ENCODE measurements at places on chromosomes 1 and 21.

- DNase-seq = no peak
Measured at GRCh38 chr1:230495891-230496385, 69.8 kb upstream of the PGBD5 start.

DNA sequence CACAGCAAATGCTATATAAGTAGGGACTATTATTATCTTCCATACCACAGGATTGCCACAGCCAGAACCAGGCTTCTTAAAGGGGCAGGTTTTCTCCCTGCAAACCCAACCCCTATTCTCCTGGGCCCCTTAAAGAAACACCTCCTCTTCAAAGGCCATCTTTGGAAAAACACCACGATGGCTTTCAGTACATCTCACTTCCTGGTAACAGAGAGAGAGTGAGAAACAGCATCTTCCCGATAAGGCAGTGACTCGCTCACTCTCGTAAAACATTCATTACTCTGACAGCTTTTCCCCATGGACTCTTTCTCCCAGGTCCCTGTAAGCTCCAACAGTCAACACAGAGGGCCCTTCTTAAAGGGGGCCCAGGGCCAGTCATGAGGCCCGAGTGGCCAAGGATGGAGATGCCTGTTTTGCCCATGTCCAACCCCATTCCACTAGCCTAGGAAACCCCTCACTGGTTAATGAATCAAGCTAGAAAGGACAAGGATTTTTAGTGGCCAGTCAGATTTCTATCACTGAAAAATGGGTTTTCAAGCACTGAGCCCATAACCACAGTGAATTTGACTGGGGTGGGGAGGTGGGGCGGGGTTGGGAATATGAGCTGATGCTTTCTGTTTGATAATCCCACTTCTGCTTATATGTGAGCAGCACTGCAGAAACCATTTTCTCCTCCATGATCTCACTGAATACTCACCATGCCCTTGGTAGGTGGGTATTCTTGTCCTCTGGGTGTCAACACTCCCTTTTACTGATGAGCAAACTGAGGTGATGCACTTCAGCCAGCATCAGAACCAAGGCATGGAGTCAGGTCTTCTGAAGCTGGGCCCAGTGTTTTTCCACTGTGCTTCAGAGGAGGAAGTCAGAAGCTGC, 3.6 kb upstream of the NAV1 start:
- DNase-seq = peak; percentile 67

DNA sequence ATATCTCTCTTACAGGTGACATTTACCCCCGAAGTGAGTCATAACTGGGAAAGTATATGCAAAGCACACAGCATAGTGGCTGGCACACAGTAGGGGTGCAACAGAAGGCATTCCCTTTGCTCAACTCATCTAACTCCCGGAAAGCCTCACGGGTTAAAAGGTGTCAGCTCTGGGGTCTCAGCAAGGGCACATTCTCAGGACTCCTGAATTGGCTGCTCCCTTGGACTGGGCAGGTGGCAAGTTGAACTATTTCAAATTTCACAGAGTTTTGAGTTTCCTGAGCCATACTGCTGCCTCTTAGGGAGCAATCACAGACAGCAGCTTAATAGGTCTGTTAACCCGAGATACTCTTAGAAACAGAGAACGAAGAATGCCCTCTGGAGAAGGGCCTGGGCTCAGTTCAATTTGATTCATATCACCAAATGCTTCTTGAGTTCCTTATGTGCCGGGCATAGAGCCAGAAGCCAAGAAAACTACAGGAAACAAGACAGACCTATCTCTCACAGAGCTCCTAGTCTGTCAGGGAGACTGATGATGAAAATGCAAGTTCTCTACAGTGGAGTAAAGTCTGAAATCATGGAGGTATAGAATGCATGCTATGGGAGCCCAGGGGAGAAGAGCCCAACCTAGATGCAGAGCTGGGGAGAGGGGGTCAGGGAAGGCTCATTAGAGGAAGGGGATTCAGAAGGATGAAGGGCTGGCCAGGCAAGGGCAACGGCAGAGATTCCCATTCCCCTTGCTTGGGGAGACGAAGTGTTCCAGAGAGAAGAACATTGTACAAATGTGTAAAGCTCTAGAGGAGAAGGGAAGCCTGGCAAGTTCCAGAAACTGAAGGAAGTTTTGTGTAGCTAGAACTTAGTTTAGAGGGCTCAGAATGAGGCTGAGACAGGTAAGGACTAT, 143.9 kb upstream of the HMGB4 start:
- DNase-seq = no peak

- no peak for DNase-seq
Measured at GRCh38 chr1:205470131-205470530, 14.3 kb upstream of the BLACAT1 start.

DNA sequence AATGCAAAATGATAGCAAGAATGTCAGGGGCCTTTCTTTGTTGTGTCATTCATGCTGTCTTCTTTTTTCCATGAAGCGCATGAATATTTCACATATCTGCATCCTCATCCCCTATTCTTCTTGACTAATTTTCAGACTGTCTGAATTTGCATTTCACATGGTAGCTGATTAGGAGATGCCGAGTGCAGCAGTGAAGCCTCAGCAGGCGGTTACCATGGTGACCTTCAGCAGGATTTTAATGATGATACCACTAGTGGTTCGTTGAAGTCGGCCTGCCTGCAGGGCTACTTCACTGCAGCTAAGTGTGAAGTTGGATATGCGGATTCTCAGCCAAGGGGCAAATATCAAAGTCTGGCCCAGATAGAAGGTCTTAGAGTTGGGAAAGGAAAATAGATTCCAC, 141.8 kb downstream of the NEK7 start:
- DNase-seq = no peak

- DNase-seq = no peak
Measured at GRCh38 chr1:156198831-156199349, 5.0 kb downstream of the SLC25A44 start.

GRCh38 chr1:244218220-244218619, 167.1 kb downstream of the ZBTB18 start:
- no peak for DNase-seq

- DNase-seq = peak; percentile 60
Measured at GRCh38 chr21:21003701-21004100, 5.5 kb downstream of the NCAM2 start.

- peak; percentile 50 for DNase-seq
Measured at GRCh38 chr1:27940297-27940696, 5.5 kb downstream of the SMPDL3B start.

DNA sequence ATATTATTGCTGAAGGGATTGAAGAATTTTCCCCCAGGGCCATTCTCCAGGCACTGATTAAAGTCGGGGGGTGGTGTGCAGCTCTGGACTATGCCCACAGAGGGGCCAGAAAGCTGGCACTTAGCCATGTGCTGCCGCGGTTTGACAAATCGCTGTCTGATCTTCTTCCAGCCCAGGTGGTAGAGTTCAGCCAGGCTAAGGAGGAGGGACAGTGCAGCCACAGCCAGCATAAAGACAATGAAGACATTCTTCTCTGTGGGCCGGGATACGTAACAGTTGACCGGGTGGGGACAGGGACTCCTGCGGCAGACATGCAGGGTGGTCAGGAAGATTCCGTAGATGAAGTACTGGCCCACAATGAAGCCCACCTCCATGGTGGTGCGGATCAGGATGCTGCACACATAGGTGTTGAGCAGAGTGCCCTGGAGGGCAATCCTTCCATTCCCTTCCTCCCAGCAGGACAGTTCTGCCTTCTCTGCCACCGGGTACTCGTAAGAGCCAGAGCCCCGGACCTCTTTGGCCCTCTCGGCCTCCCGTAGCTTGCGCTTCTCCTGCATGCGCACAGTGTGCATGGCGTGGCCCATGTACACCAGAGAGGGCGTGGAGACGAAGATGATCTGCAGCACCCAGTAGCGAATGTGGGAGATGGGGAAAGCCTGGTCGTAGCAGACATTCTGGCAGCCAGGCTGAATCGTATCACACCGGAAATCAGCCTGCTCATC, 1.9 kb downstream of the GJA5 start:
- no peak for DNase-seq

DNA sequence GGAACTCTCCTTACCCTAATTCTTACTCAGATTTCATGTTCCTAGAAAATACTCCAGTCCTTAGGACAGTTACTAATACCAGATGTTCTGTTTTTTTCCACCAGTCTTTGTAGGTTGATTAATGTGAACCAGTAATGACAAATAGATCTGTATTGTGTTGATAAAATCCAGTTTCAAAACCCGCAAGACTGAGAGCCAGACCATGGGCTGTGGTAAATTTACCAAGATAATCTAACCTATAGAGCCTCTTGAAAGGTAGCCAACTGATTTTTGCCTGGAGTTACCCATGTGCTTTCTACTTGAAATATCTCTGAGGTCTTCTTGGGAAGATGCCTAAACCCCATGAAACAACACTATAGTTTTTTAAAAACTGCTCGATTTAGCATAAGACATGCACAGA, 46.5 kb upstream of the CDC7 start:
- DNase-seq = no peak

DNA sequence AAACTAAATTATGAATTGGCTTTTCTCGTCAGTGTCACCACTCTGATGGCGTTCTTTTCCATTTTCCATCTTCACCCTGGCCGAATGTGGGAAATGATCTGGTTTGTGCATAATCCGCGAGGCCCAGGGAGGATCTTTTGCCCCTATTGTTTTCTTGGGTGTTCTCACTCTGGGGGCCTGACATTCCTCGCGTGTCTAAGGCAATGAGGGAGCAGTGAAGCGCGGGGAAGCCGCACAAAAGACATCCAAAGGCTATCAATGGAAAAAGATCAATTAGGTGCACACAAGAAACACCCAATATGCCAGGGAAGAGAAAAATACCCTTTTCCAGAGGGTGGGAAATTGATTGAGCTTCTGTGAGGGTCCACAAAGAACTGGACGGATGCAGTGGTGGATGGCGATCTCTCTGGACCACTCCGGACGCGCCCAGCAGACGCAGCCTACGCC, 941 bp upstream of the C1orf21 start:
- no peak for DNase-seq

DNA sequence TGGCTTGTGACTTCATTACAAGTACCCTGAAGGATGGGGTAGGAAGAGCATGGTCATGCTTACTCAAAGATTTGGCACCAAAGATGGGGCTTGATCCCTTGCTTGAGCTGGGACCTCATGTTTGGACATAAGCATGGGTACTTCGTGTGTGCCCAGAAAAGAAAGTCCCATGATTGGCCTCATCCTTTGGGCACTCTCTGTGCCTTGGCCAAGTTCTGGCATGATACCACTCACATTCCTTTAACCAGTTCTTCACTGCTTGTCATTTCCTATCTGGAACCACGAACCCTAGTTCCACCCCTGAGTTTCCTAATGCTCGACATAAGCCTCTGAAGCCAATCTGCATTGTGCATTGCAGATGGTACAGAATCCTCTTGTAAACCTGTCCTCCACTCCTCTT, 107.0 kb downstream of the NAV1 start:
- DNase-seq = no peak

DNA sequence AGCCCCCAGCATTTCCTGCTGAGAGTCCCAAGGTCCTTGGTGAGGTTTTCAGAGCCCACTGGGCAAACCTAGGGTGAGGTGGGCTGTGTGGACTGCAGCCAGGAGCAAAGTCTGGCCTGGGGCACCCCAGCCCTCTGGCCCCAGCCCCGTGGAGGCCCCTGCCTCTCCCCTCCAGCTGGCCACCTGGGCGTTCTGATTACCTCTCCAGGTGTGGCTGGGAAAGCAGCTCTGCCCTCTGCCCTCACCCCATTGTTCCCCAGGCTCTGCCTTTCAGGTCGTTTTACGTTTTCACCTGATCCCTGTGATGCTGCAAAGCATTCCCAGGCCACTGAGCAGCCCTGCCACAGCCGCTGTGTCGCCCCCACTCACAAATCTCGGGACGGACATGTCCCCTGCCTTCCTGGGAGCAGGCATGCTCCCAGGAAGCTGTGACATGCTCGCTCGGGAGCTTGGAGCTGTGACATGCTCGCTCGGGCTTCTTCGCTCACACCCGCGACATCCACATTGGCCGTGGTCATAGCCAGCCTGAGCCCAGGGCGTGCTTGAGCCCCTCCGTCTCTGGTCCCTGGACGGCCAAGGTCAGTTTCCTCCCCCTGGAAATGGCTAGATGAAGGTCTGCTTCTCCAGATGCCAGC, 169.2 kb upstream of the ARHGEF16 start:
- no peak for DNase-seq

DNA sequence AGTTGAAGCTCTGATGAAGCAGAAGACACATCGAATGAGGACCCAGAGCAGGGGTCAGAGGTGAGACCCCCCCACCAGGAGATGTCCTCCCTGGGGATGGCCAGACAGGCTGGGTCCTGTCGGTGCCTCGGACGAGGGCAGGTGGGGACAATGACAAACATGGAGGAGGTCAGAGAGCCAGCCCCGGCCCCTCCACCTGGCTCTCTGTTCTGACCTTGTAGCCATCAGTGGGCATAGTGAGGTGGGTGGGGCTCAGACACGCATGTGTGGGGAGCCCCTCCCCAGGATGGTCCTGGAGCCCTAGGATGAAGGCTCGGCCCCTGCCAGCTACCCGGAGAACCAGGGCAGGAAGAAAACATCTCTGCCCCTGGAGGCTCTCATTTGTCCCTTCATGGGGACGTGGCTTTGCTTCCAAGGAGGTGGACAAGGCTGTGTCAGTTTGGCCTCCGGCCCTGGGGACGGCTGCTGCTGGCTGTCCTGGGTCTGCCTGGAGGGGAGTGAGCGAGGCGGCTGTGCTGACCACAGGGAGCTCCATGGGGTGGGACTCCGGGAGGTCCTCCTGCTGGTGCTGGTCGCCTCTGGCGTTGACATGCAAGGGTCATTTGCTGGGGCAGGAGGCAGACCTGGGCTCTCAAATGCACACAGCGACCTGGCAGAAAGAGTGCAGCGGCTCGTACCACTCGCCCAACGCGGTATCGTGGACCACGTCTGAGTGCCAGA, 2.6 kb downstream of the KRTAP10-6 start:
- no peak for DNase-seq

GRCh38 chr1:158496374-158496773, 24.4 kb downstream of the OR10R2 start:
- DNase-seq = peak; percentile 74

- peak; percentile 22 for DNase-seq
Measured at GRCh38 chr1:23102289-23102688, 66.4 kb downstream of the LUZP1 start.

DNA sequence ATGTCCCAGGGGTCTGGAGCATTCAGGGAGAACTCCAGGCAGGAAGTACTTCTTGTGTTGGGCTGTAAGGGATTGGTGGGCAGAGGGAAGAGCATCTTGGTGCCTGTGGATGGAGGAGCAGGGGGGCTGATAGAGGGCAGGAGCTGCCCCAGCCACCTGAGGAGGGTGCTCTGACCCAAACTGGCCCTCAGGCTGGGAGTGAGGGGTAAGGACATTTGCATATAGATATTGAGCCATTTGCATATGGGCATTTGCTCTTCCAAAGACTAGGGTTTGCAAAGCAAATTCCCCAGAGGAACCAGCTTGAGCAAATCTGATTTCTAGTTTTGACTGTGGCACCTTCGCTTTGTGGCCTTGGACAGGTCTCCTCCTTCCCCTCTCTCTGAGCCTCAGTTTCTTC, 18.2 kb downstream of the ZNF362 start:
- no peak for DNase-seq

DNA sequence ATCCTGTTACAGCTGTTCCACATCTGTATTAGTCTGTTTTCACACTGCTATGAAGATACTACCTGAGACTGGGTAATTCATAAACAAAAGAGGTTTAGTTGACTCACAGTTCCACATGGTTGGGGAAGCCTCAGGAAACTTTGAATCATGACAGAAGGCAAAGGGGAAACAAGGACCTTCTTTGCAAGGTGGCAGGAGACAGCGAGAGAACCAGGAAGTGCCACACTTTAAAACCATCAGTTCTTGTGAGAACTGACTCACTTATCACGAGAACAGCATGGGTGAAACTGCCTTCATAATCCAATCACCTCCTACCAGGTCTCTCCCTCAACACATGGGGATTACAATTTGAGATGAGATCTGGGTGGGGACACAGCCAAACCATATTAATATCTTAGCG, 110.3 kb upstream of the TRABD2B start:
- peak; percentile 47 for DNase-seq
